ENCODE measurements at places on chromosomes 4 and X. TPM values are rescaled to one million over a fixed set of nuclear protein-coding genes. Genes with fewer than 3 reads are reported as not detected.

DNA sequence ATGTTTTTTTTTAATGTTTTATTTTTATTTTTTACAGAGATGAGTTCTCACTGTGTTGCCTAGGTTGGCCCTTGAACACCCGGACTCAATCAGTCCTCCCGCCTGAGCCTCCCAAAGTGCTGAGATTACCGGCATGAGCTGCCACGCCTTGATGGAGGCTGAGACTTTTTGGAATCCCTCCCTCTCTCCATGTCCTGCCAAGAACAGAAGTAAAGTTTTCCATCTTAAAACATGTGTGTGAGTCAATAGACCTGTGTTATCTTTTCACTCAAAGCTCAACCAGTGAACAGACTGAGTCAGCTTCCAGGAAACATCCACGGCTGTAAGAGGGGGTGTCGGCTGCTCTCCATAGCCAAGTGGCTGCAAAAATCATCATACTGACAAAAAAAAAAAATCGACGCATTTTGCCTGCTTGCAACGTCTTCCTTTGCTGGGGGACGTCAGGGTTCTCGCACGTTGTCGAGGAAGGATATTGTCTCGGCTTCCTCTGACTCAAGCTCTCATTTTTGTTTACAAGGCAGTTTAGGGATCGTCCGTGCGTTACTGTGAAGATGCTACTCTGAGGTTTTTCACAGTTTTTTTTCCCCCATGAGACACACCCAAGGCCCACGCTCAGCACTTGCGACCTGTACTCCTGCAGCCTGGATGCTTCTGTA, 10.0 kb upstream of the ASMTL start:
- peak overlapping the region; percentile 93 for H3K27ac ChIP-seq
- no peaks in the 10 kb centered on the region for H3K27me3 ChIP-seq
- peak overlapping the region; percentile 53 for H3K4me3 ChIP-seq
- peak; percentile 92 for DNase-seq
- peaks cover 66% of the 10 kb centered on the region for H3K4me1 ChIP-seq

FAM9C gene
- not detected for total RNA-seq

DNA sequence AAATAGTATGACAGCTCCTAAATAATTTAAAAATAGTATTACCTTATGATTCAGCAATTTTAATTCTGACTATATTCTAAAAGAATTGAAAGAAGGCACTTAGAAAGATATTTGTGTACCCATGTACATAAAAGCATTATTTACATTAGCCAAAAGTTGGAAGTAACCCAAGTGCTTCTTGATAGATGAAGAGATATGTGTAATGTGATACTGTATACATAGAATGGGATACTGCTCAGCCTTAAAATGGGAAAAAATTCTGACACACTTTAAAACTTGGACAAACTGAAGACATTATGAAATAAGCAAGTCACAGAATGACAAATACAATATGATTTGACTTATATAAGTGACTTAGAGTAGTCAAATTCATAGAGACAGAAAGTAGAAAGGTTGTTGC, 112.2 kb downstream of the IDS start:
- no peaks in the 10 kb centered on the region for H3K27me3 ChIP-seq
- H3K4me1 ChIP-seq = no peaks in the 10 kb centered on the region
- H3K27ac ChIP-seq = no peak overlapping the region
- no peaks in the 10 kb centered on the region for H3K36me3 ChIP-seq

ETDA gene
- total RNA-seq = not detected

DRP2 gene
- total RNA-seq = 1.6 TPM

Data from activated CD8-positive, alpha-beta memory T cell treated with anti-CD3 and anti-CD28 coated beads, Interleukin-2, amount 10 ng/mL, durations not matched to agents 7 days and 5 days (primary cell).